ENCODE measurements at places on chromosomes 6 and 20. TPM values are rescaled to one million over a fixed set of nuclear protein-coding genes. Genes with fewer than 3 reads are reported as not detected.
A peak's percentile ranks its signal among the peaks of the same experiment; 100 is the strongest.

CDSN gene
- not detected for total RNA-seq

DNA sequence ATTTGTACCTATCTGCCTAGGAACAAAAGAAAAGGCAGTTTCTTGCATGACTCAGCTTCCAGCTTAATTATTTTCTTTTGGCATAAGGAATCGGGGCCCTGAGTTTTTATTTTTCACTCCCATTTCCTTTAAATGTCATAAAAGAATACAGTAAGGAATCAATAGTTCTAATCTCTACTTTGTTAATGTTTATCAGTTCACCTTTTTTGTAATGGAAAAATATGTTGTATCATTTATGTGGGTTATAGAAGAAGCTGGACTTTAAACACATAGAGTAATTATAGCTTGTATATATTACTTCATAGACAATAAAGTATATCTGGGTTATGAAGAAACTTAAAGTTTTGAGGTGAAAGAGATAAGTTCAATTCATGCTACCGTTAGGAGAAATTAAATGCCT, 1214.8 kb upstream of the GJE1 start:
- no peak for DNase-seq
- no peaks in the 10 kb centered on the region for H3K4me1 ChIP-seq
- no peak overlapping the region for H3K27ac ChIP-seq
- H3K36me3 ChIP-seq, result no peaks in the 10 kb centered on the region
- no peak overlapping the region for H3K4me3 ChIP-seq

KCNK15 gene
- 0.13 TPM for total RNA-seq

DNA sequence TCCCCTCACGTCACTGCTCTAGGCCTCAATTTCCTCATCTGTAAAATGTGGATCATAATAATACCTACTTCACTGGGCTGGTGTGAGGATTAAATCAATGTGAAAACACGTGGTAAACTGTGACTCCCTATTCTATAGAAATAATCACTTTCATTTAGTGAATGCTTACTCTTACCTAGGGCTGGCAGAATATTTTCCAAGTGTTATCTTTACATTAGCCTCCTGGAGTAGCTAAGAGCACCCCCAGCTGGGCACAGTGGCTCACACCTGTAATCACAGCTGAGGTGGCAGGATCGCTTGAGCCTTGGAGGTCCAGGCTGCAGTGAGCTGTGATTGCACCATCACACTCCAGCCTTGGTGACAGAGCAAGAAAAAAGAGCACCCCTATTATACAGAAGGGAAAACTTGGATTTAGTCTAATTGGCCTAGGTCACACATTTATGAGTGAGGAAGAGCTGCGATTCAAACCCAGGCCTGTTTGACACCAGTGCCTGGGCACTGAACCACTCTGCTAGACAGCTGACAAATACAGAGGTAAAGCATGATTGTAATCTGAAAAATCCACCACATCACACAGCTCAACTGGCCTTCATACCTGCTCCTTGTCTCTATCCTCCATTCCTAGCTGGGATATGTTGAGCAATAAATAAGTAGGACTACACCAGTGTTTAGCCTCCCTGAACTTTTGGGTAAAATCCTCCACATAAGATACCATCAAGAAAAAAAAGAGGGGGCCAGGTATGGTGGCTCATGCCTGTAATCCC, 1.4 kb upstream of the SNTA1 start:
- H3K36me3 ChIP-seq, result no peaks in the 10 kb centered on the region
- peaks cover 3% of the 10 kb centered on the region for H3K4me1 ChIP-seq
- peak overlapping the region; percentile 90 for H3K4me3 ChIP-seq
- DNase-seq, result no peak
- peak overlapping the region; percentile 51 for H3K27ac ChIP-seq

DNA sequence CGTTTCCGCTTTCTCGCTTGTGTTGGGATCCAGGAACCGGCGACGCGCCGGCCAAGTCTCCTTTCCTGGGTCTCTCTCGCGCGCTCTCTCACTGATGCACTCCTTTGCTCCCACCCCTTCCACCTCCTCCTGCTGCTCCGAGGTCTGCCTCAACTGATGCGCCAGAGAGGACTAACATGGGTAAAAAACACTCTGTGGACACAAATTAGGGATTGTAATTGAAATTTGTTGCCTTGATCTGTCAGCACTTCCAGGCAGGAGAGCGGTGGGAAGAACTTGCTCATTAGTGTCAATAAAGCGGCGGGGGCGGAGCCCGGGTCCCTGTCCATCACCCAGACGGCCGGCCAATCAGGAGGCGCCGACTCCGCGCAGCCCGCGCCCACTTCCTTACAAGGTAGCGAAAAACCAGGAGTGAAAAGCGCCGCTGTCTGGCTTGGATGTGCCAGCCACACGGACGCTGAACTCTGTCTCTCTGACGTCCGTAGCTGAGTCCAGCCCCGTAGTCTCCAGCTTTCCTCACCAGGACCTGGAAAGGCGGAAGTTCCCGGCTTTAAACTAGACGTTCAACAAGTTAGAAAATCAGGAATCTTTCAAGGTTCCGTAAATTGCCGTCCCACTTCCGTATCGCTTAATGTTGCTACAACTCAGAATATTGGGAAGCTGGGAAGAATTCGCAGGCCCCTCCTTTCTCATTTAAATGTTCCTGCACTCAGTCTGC, at the start of gene TBX18:
TSS of gene TBX18 (minus strand) at position 267 of the 718 bp plus-strand sequence. CDS start 417 bp downstream, outside the sequence.
- H3K4me1 ChIP-seq, result peaks cover 8% of the 10 kb centered on the region
- H3K27me3 ChIP-seq, result peaks cover 38% of the 10 kb centered on the region
- H3K4me3 ChIP-seq, result peak within 1 kb of the TSS; percentile 64

DNA sequence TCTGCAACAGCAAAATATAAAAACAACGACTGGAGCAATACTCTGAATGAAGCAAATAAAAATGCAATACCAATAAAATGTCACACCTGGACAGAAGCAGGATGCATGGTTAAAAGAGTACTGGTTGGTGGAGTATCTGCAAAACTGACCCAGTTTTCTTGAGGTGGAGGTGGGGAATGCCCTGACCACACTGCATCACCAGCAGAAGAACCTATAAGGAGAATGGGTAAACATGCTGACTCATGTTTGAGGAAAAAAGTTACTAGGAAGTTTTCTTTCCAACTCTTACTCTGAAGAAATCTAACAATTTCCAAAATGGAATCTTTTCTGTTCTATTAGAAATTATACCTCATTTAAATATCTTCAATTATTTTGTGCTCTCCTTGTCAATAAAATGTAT, 43.6 kb downstream of the REPS1 start:
- H3K27ac ChIP-seq, result no peak overlapping the region
- H3K4me3 ChIP-seq, result no peak overlapping the region
- DNase-seq, result peak; percentile 3
- H3K4me1 ChIP-seq, result peaks cover 11% of the 10 kb centered on the region
- H3K27me3 ChIP-seq, result no peaks in the 10 kb centered on the region

Data from T-cell (primary cell).